ENCODE measurements at places on chromosomes 11 and 22.
A peak's percentile ranks its signal among the peaks of the same experiment; 100 is the strongest.

DNA sequence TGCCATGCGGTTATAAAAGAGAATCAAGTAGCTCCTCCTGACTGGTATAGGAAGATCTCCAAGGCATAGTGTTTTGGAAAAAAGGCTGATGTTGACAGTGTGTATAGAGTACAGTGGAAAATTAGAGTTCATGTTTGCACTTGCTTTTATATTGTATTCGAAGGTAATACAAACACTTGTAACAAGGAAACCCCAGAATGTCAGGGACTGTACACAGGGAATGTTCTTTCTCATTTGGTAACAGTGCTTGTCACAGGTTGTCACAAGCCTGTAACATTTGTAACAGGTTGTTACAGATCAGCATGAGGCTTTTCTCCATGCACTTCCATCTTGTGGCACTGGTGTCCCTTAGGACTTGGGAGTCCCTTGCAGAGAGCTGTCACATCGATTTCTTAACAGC lies 64.0 kb downstream of the GRK3 start:
- no peak for DNase-seq

- no peak for DNase-seq
These were observed 36.7 kb upstream of the B3GNT6 start for GRCh38 chr11:76997512-76997911.

DNA sequence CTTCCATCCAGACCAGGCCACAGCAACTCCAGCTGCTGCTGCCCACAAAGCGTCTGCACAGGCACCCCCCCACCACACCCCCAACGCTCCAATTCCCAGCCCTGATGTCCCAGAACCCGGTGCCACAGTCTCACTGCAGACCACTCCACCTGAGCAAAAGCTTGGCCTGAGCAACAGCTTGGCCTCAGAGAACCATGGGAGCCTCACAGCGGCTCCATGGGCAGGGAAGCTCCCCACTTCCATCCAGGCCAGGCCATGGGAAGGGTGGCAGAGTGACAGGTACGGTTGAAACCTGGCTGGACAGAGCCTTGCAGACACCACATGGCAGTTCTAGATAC lies 13.2 kb downstream of the PLXNB2 start:
- DNase-seq: no peak

- no peak for DNase-seq
These were observed 232.6 kb upstream of the CARD18 start for GRCh38 chr11:105372206-105372605.

DNA sequence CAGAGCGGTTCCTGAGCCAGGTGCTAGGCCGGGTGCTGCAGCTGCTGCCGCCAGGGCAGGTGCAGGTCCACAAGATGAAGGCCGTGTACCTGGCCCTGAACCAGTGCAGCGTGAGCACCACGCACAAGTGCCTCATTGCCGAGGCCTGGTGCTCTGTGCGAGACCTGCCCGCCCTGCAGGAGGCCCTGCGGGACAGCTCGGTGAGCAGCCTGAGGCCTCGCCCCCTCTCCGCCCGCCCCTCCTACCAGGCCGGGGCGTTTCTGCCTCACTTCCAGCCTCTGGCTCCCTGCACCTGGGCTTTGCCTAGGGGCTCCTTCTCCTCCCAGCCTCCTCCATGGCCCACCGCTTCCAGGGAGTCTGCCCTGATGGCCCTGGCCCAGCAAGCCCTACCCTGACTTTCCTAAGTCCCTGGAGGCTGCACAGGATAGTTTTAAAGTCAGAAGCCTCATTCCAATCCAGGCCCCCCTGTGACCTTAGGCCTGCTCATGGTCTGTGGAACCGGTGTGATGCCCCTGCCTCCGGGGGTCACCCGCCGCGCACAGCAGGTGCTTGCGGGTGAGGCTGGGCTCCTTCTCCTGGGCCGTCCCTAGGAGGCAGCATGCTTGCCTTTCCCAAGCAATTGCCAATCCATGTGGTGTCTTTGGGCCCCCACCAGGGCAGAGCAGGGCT lies 5.5 kb downstream of the TCIRG1 start:
- DNase-seq: no peak

GRCh38 chr11:10358696-10359095 lies 53.8 kb downstream of the ADM start:
- DNase-seq: no peak

GRCh38 chr22:46399251-46400024 lies 63.9 kb downstream of the TRMU start:
- no peak for DNase-seq

DNA sequence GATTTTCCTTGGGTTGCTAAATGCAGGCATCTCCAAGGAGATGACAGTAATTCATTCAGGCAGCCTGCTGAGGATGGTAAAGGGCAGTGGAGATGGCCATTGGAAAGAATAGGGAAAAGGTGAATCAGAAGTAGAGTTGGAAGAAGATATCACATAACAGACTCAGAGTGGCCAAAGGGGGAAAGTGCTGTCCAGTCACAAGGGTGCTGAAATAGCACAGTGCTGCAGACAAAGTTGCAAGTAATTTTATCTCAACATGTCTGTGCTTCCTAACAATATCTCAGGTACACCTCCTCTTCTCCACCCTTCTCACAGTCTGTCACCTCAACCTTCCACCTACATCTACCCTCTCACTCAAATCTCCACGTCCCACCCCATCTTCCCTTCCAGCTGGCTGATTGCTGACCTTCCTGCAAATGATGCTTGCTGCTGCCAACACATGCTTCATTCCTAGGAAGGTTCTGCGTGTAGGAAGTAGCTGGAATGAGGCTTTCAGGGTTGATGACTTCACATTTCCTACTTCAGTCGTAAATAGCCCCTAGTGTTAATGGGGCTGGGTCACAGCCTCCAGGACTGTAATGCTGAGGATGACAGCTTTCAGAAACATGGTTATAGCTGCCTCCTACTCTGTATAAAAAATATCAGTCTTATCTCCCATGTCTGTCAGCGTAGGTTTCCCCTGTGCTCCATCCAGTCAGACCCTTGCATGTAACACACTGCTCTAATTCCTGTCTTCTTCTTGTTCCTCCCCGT lies 123.9 kb downstream of the CTNND1 start:
- peak; percentile 36 for DNase-seq

DNA sequence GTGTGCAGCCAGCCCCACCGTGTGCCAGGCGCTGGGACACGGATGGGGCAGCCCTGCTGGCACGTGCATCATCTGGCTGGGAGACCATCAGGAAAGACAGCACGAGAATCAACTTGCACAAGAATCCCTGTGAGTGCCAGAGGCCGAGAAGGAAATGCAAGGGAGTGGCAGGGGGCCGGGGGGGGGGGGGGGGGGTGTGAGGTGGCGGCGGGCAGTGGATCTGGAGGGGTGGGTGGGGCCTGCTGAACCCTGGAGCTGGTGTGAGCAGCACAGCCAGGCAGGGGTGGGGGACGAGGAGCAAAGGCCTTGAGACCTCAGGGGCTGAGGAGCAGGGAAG lies 14.0 kb upstream of the FLRT1 start:
- DNase-seq: no peak

DNA sequence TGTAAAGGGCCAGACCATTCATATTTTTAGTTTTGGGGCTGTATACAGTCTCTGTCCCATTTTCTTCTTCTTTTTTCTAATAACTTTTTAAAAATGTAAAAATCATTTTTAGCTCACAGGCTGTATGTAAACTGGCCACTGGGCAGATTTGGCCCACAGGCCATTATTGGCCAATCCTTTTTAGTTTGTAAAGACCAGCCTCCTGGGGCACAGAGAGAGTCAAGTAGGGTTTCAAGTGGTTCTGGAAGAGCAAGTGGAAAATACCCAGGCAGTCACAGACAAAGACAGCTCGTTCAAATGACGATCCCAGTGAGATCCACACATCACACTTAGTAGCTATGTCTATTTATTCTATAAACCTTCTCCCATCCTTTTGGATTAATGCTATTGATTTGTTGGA lies 150.2 kb upstream of the ARHGAP20 start:
- DNase-seq: no peak

DNA sequence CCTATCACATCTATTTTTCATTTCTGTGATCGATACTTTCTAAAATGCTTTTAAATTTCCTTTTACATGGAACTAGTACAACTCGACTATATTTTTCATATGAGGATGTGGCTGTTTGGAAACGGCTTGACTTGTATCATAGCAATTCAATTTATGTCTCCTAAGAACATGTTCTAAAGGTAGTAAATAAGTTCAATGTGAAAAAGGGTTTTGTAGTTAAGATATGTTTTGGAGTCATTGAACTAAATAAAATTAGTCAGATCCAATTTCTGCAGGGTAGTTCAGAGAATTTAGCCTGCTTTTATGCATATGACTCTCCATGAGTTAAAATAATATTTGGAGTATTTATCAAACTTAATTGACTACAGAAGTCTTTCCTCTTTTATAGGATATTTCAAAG lies 1121.4 kb downstream of the LRRC4C start:
- DNase-seq: no peak

DNA sequence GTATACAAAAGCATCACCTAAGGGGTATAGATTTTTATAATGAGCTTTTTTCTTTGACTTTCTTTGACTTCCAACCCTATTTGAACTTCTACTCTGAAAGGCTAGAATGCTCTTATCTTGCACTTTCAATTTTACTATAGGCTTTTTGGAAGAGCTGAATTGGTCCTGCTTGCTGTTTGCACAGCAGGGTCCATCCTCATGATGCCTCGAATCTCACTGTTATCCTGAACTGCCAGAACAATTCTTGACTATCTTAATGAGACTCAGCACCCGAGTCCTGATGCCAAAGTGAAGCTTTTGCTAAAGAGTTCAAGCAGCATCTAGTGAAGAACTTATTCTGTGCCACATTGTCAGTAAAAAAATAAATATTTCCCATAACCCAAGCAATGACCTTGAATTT lies 488.3 kb upstream of the ANO5 start:
- no peak for DNase-seq

GRCh38 chr22:27135031-27135981 lies 477.9 kb downstream of the MIAT start:
- no peak for DNase-seq

DNA sequence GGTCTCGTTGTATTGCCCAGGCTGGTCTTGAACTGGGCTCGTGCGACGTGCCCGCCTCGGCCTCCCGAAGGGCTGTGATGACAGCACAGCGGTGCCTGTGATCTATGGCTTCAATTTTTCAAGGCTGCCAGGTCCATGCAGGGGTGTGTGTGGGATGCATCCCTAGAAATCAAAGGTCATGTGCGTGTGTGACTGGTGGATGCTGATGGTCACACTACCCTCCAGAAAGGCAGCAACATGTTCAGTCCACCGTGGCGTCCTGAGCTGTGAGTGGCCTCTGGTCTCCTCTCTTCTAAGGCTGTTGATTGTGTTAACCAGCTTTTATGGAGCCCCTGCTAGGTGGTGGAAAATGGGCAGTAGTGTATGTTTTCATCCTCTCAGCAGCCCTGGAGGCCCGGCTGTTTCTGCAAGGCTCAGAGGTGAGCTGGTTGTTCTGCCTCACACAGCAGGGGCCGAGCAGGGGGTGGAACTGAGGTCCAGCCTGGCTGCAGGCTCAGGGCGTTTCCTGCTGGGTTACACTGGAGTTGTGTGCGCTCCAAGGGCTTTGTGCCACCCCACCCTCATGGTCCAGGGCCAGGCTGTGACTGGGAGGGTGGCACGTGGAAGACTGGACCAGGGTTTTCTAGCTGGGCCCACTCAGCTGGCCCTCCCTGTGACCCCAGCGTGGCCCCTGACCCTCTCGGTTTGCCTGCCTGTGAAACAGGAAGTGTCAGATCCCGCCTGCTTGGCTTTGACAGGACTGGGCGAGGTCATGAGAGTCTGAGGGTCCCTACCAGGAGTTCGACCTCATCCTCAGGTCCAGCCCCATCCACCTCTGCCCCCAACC lies 7.7 kb downstream of the BIK start:
- no peak for DNase-seq

DNA sequence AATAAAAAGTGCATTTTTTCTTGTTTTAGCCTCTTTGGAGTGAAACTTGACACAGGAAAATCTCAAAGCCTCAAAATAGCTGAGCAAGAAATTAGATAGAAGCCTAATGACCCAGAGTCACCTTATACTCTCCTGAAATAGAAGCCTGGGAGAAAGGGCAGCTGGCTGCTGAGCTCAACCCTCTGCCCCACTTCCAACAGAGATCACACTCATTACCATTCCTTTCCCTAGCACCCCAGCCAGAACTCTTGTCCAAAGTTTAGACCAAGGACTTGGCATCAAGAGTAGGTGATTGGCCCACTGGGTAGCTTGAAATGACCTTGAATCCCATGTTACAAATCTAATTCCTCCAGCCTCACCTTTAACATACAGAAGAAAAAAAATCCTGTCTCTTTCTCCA lies 62.7 kb upstream of the AMOTL1 start:
- no peak for DNase-seq

DNA sequence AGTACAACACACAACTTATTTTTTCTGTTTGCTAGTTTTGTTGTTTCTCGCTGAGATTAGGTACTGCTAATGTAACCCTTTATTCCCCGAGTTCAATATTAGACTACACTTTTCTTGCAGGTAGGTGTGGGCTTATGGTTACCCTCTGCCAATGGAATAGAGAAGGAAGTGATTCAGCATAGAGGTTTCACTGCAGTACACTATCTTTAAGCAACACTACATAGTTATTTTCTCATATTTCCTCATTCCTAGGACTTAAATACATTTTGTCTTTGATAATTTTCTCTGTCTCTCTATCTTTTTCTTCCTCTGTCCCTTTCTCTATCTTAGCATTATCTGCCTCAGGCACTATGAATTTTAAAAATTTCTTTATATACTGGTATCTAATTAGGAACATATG lies 791.0 kb downstream of the FAM181B start:
- no peak for DNase-seq

DNA sequence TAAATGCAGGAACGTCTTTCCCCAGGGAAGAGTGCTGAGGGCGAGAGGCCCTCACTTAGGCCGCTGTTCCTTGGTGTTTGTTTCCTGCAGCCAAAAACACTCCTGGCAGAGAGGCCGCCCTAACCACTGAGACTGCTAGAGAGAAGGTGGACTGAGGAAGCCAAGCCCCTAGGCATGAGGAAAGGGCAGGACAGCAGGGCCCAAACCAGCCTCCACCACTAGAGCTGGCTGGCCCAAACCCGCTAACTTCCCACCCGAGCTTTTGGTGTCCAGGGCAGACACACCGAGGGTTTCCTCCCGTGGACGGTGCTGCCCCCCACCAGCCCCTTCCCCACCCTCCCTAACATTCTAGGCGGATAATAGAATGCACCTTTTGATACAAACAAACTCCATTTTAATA lies 6.0 kb downstream of the FGF19 start:
- no peak for DNase-seq

DNA sequence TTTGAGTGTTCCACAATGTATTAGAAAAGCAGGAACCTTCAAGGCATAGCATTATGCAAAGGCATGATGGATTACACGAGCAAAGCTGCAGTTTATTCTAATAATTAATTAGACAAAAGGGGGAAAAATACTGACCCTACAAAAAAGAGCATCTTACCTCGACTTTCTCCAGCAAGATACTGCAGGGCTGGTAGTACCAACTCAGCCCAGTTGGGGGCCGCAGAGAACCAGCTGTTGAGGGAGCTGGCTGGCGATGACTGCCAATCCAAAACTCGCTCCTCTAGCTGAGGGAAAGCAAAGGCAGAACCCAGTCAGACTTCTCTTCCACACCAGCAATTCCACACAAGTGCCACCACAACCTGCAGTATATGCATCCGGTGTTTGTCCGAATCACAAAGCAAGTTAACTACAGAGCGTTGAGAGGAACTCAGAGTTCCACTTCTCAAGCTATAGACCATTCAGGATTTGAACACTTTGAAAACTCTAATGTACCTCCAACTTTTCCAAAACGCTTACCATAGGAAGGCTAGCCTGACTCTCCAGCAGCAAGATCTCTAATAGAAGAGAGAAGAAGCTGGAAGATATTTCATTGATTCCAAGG lies 13.7 kb downstream of the NFRKB start:
- DNase-seq: no peak

GRCh38 chr11:110366291-110366690 lies 63.5 kb upstream of the FDX1 start:
- DNase-seq: no peak

- DNase-seq: no peak
These were observed 14.8 kb downstream of the DUSP8 start for GRCh38 chr11:1557051-1557884.

Data from left renal cortex interstitium (tissue), 4 donors.